ENCODE measurements at places on chromosomes 7 and 10.

DNA sequence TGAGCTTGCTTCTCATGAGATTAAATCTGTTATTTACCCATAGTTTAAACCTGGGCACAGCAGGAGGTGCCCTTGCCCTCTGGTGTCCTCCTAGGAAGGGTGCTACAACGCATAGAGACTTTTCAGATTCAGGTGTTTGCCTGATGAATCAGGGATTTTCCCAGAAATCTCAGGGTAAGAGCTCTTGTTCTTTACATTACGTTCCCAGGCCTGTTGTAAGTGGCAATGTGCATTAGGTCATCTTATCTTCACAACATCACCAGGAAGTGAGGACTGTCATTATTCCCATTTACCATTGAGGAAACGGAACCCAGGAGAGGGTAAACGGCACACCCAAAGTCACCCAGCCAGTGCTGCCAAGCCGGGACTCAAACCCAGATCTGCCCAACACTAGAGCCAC is 73.0 kb downstream of the NHLRC2 start:
- no peak for DNase-seq

DNA sequence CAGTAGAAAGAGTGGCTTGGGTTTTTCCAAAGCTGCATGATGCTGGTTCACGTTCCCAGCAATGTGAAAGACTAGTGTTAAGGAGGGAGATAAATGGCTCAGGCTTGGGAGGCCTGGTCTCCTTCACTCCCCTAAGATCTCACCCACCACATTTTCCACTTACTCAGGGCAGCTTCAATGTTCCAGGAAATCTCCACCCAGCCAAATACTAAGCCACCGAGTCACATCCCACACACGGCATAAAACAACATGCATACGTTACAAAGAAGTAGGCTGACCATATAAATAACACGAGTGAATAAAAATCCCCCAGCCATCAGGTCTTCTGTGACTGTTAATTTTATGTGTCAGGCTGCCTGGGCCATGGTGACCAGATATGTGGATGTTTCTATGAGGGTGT is 303.5 kb downstream of the SFMBT2 start:
- no peak for DNase-seq

GRCh38 chr10:79084972-79085597 is 16.3 kb downstream of the ZMIZ1 start:
- DNase-seq = no peak

DNA sequence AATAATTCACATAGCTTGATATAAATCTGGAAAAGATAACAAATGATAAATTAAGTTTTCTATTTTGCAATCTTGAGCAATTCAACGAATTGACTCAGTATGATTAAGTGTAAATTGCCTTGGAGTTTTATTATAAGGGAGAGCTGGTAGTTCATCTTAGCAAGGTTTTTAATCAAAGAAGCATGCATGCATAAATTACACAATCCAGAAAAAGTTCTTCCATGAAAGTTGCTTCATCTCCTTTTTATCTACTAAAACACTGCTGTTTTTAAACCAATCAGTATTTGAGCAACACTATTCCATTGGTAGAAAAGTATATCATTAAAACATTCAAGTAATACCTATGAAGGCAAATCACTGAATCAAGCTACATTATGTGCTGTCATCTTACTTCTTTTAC is 47.6 kb downstream of the POT1 start:
- DNase-seq = no peak

GRCh38 chr7:114530057-114530611 is 115.5 kb downstream of the FOXP2 start:
- no peak for DNase-seq

DNA sequence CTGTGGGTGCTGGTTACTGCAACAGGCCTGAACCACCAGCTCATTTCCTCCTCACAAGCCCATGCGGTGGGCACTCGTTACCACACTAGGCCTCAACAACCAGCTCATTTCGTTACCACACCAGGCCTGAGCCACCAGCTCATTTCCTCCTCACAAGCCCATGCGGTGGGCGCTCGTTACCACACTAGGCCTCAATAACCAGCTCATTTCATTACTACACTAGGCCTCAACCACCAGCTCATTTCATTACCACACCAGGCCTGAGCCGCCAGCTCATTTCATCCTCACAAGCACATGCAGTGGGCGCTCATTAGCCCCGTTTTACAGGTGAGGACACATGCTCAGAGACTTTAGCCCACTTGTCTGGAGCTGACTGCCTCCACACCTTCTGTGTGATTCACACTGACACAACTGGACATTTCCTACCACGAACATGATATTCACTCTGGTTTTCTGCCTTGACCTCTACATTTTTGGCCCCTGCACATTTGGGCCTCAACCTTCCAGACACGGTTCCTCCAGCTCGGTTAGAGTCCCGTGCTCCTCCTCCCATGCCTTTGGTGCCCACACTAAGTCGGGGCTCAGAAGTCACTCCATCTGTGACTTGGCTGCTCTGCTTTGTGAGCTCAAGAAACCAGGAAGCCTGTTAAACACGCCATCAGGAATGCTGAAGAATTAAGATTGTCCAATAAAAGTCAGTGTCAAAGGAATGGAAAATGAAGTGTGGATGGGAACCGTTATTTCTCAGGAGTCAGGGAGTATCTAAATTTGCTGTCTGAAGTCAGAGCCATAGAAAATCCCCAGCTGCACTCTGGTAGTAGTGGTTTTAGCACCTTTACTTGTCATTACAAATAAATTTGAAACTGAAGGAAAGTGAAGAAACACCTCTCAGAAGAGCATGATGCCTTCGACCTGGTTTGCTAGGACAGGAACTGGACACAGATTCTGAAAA is 55.8 kb upstream of the LANCL2 start:
- peak; percentile 11 for DNase-seq

- no peak for DNase-seq
Measured at GRCh38 chr7:8714791-8715190, 281.4 kb downstream of the NXPH1 start.

DNA sequence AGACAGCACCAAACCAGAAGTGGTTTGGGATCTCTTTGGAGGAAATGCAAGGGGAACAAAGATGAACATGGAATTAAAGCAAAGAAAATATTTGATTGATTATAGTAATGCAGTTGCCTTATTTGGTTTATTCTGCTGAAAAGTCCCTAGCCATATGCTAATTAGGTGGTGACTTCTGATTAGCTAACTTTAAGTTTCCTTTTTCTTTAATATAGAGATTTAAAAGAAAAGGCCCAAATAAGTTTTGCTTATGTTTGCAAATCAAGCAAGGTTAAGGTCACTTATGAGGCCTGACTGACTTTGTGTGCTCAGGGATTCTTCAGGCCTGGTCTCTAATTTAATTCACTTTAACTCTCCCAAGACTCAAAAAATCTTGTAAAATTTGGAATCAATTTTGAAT is 6.2 kb upstream of the ANKRD22 start:
- DNase-seq = no peak

All from activated CD4-positive, alpha-beta T cell treated with anti-CD3 and anti-CD28 coated beads, Interleukin-2, amount 50 U/mL, for 1 hour (primary cell).